A549 (cell line): ENCODE measurements at places on chromosomes 12 and 14.

- no peak for DNase-seq
Observed at GRCh38 chr12:57898308-57898970, 42.9 kb upstream of the ATP23 start.

DNA sequence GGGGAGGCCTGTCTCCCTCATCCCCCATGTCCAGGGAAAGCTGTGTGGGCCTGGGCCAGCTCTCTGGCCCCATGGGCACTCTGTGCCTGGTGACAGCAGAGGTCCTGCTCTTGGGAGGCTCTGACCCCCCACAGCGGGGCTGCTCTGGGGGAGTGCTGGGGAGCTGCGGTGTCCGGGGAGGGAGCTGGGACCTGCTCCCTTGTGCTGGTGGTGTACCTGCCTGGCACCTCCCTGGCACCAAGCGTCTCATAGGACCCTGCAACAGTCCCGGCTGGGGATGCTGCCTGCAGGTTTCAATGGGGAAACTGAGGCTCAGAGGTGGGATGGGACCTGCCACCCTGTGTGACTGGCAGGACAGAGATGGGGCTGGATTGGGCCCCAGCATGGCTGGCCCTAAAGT is 111.3 kb downstream of the KIF26A start:
- no peak for DNase-seq

DNA sequence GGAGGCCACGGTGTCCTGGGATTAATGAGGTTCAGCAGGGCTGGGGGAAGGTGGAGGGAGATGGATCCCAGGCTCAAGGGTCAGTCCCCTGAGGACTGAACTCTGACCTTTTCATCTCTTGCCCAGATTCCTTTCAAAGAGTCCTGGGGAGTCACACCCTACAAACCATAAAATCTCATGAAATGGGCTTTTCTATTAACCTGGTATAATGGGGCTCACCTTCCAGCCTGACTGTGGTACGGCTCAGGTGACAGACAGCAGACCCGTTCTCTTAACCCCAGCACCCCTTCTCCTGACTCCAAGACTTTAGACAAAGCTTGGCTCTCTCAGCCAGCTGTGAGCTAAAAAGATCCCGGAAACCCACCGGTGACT is 268.2 kb downstream of the ADGRD1 start:
- DNase-seq, result no peak

- DNase-seq, result no peak
Observed at GRCh38 chr14:93068711-93069110, 47.0 kb downstream of the ITPK1 start.

- DNase-seq, result no peak
Observed at GRCh38 chr14:104311358-104311757, 173.0 kb downstream of the KIF26A start.

- DNase-seq, result peak; percentile 60
Observed at GRCh38 chr12:112716099-112717093, 75.2 kb upstream of the RPH3A start.

DNA sequence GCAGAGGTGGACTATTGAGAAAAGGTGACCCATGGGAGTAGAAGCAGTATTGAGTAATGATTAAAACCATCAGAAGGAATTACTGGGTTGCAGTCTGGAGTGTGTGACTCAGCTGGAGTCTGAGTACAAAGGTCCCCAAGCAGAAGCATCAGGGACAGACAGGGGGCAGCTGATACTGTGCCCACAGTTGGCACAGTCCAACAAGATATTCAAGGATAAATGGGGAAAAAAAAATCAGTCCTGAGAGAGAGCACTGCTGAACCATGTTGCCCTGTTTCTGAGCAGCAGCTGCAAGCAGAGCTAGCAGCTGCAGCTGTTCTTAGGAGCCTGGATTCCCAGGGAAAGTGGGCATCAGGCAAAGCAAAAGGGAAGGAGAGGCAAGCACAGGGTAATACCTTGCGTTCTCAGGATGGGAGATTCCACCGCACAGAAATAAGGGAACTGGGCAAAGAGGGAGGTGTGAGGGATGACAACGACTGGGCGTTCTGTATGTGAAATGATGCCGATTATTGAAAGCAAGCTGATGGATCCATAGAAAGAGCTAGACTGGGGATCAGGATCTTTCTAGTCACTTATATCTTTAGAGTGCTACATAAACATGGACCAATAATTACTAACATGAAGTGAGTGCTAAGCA is 17.7 kb downstream of the NEUROD4 start:
- no peak for DNase-seq

DNA sequence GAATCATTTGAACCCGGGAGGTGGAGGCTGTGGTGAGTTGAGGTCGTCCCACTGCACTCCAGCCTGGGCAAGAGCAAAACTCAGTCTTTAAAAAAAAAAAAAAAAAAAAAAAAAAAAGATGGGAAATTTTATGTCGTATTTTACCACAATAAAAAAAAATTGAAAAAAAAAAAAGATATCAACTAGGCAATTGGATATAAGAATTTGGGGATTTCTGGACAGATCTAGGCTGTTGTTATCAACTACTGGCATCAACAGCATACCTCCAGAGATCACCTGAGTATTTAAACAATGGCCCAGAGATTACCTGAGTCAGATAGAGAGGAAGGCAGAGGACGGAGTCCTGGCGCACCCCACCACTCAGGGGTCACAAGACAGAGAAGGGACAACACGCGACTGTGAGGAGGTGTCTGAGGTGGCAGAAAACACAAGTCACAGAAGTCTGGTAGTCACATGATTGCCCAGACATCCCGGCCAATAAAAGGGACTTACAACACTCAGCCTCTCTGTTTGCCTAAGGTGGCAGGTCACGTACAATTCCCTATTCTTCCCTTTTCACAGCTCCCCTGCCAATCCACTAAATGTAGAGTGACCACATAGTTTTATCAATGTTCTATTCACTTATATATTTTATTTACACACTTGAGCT is 1.8 kb downstream of the SPRING1 start:
- DNase-seq, result no peak

- no peak for DNase-seq
Observed at GRCh38 chr14:24172261-24172860, 481 bp downstream of the REC8 start.

- DNase-seq, result no peak
Observed at GRCh38 chr14:29897181-29897580, 30.5 kb downstream of the PRKD1 start.

DNA sequence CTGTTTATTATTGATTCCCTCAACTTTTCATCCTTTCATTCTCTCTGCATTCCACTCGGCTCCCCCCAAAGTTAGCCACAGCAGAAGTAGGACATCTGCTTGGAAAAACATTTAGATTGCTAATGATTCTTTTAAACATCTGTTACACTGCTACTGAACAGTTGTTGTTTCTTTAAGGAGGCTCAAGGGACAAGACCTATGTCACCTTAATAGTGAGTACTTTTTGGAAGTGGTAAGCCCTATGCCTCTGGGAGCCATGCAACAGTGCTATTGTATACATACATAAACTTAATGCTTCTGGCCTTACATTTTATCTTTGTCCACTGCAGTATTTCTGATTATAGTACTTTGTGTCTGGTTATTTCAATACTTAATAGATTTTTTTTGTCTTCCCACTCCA is 628.2 kb upstream of the FOXG1 start:
- DNase-seq, result no peak

DNA sequence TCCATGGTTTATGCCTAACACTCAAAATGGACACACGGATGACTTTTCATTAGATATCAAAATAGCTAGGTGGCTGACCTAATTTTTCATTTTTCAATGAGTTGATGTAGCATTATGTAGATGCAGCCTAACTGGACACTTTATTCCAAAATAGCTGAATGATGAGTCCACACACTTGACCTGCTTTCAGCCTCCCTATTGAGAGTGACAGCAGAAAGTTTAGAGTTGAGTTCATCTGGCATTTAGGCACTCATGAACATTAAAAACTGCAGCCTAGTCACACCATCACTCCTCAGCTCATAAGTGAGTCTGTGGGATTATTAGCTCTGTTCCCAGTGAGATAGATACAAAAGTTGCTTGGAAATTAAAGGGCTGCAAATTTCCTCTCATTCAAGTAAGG is 307.3 kb upstream of the PRKD1 start:
- DNase-seq, result no peak

GRCh38 chr14:95759941-95760340 is 46.0 kb upstream of the TCL1A start:
- no peak for DNase-seq

- no peak for DNase-seq
Observed at GRCh38 chr12:32076941-32077340, 29.7 kb upstream of the BICD1 start.

GRCh38 chr14:47261350-47261749 is 414.1 kb downstream of the MDGA2 start:
- DNase-seq, result no peak

DNA sequence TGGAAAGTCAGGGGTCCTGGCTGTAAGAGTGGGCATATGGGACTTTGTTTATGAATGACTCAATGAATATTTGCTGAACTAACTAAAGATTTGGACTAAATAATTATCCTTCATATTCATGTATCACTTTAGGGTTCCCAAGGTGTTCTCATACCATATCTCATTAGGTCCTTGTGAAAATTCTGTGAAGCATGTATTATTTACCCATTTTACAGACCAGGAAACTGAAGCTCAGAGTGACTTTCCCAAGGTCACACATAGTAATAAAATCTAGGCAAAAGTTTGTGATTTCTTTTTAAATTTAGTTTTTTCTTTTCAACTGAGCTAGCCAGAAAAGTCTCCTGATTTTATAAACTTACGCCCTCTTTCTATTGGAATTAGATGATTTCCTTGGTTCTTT is 9.4 kb downstream of the PDE1B start:
- DNase-seq, result no peak

DNA sequence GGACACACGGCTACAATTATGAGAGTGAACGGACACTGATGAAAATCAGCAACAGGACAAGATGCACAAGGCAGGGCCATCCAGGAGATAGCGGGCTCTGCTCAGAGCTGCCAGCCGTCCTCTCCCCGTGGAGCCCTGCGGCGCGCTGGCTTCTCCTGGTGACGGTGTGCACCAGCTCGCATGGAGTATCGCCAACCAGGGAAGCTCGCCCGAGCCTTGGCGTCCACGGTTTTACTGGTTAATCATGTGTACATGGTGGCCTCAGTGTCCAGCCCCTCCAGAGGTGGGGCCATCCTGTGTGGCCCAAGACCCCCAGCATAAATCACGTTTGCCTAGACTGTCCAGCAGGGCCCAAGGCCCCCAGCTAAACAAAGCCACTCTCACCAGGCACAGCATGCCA is 31.2 kb upstream of the DYNC1H1 start:
- DNase-seq, result no peak

GRCh38 chr12:44750468-44750867 is 125.6 kb downstream of the NELL2 start:
- DNase-seq, result no peak

DNA sequence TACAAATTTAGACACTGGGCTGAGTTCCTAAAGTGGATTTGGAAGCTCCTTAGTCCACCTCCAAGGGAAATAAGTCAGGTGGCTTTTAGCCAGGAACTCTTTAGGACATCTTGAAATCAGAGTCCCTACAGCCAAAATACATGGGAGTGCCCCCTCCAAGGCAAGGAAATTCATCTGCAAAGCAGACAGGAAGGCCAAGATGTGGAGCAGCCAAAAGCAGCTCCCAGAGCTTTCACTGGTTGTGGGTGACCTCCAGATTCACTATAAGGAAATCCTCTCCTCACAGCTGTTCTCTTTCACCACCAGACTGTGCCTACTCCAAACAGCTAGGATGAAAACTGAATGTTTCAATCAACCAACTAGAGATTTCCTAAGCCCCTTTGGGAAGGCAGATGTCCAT is 6.6 kb downstream of the TTC9 start:
- DNase-seq, result no peak

- DNase-seq, result no peak
Observed at GRCh38 chr14:71539650-71540285, 392.5 kb upstream of the RGS6 start.

GRCh38 chr14:22488522-22489243 is 100.3 kb downstream of the DAD1 start:
- no peak for DNase-seq
